ENCODE measurements at places on chromosomes 7 and 10.
A peak's percentile ranks its signal among the peaks of the same experiment; 100 is the strongest.

GRCh38 chr10:23604613-23605012 lies 165.7 kb downstream of the OTUD1 start:
- DNase-seq = no peak

DNA sequence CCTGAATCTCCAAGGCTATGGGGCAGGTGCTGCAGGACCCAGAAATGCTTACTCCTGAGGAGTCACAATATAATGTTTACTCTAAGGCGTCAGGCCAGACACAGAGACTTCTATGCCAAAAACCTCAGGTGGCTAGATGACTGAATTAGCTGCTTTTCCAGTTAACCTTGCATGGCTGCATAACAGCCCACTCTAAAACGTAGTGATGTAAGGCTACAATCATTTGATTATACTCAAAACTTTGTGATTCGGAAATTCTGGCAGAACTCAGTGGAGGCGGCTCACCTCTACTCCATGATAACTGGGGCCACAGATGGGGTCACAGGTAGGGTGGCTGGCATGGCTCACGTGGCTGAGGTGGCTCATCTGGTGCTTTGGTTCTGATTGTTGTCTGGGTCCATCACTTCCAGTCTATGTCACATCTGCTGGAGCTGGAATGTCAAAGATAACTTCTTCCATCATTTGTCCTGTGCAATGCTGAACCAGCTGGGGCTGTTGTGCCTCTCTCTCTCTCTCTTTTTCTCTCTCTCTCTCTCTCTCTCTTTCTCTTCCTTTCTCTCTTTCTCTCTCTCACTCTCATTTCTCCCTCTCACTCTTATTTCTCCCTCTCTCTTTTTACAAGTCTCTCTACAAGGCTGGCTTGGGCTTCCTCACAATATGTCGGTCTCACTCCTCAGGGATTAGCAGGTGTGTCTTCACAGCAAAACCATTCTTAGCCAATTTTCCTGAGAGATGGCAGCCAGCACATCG lies 11.8 kb downstream of the TMEM72 start:
- no peak for DNase-seq

- no peak for DNase-seq
Observed at GRCh38 chr10:35040760-35041501, 49.2 kb downstream of the CUL2 start.

DNA sequence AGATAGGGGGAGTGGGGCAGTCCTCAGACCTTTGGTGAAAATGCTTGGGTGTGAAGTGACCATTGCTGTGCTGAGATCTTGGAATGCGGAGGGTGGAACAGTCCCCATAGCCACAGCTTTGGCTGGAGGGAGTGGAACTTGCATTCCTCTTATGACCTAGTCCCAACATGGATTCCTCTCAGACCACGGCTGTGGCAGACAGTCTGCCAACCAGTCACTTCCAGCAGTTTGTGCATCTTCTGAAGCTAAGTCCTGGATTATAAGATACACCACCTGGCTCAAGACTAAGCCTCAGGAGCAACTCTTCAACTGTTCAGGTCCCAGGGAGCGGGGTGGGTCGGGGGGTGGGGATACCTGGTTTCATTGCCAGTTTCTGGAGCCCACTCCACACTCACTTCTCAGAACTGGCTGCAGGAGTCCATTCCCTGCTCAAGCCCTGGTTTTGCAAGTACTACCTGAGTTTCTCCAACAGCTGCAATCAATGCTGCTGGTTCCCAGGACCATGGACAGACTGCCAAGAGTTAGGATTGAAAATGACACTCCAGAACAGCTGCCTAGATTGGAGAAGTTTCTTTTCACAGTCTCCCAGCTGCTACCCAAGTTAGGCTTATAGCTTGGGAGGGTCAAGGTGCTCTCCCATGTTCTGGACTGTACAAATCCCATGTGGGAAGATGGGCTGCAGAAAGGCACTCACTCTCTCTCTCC lies 29.1 kb upstream of the DGKB start:
- no peak for DNase-seq

GRCh38 chr7:30921540-30922401 lies 10.1 kb downstream of the AQP1 start:
- no peak for DNase-seq

DNA sequence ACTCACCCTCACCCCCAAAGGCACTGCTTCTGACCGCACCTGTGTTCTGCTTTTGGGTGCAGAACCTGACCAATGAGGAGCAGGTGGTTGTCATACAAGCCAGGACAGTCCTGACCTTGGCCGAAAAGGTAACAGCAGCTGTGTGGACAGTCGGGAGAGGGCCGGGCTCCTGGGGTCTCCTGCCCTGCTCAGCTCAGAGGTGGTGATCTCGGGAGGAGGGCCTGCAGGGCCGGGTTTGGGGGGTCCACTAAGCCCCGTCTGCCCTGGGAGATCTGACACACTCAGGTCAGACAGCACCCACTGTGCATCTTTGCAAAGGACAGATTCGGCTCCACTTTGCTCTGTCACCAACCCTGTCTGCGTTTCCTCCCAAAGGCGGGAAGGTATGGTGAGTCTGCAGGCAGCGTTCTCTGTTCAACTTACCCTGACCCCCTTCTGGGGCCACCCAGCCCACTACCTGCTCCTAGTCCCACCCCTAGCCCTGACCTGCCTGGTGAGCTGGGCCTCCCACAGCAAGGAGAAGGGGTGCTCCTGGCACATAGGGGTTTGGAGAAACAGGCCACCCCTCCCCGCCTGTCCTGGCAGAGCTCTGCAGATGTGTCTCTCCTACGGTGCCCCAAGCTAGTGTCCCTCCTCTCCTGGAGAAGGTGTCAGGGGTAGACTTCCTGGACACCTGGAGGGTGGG lies 33.7 kb upstream of the DPYSL4 start:
- DNase-seq = peak; percentile 64

- DNase-seq = no peak
Observed at GRCh38 chr10:16644146-16644545, 122.5 kb upstream of the C1QL3 start.

Measured in aorta (tissue), 5 donors.